Esophagus mucosa (tissue), 1 donor: ENCODE measurements at places on chromosomes 7 and 10. TPM values are rescaled to one million over a fixed set of nuclear protein-coding genes. Genes with fewer than 3 reads are reported as not detected.

- no peak for ATAC-seq
Measured at GRCh38 chr10:91596825-91597196, 36.1 kb downstream of the PPP1R3C start.

DNA sequence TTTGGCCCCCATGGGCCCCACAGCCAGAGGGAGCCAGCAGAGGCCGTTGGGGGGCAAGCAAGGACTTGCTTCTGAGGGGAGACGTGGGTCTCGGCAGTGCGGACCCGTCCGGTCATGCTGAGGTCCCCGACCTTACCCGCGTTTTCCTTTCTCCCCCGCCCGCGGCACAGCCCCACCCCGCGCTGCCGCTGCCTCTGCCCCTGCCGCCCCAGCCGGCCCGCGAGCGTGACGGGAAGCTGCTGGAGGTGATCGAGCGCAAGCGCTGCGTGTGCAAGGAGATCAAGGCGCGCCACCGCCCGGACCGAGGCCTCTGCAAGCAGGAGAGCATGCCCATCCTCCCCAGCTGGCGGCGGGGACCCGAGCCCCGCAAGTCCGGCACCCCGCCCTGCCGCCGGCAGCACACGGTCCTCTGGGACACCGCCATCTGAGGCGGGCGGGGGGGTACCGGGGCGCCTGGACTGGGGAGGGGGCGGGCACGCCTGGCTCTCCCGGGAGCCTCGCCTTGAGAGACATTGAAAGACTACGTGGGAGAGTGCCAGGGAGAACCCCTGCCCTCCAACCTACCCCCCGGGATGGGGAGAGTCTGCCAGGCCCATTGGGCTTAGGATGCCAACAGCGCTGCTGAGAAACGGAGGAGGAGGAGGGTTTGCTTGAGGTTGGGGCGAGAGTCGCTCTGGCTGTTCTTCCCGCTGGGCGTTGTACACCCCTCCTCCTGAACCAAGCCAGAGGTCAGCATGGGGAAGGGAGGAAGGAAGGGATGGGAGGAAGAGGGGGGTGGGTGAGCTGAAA, 9.9 kb downstream of the NYAP1 start:
- ATAC-seq = peak; percentile 59

HTR7 gene
- total RNA-seq = 0.92 TPM

SMKR1 gene
- not detected for total RNA-seq

GBX1 gene
- total RNA-seq = not detected
